ENCODE measurements at places on chromosomes 6 and 20. TPM values are rescaled to one million over a fixed set of nuclear protein-coding genes. Genes with fewer than 3 reads are reported as not detected.

GRCh38 chr6:113860181-113860955, 3.2 kb downstream of the MARCKS start:
- DNase-seq, result no peak

DNA sequence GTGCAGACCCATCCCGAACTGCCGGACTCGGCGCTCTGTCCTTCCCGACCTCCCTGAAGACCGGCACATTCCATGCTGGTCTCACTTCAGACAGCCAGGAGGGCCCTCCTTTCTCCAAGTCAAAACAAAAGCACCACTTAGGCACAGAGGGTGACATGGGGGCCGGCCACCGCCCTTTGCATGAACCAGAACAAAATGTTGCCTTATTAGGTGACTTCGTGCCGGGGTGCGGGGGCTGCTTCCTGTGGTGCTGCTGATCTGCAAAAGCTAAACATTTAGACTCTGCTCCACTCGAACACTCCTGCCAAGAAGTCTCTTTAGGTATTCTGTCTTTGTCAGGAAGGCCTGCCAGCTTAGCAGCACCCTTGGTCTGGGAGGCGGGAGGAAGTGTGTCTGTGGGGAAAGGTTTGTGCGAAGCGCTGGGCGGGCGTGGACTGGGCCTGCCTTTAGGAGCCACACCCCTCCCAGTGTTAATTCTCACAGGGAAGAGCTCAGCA, 133.8 kb downstream of the SMOC2 start:
- no peaks in the 10 kb centered on the region for H3K36me3 ChIP-seq
- no peaks in the 10 kb centered on the region for H3K27me3 ChIP-seq
- H3K27ac ChIP-seq, result no peak overlapping the region
- H3K4me3 ChIP-seq, result no peak overlapping the region

GRCh38 chr20:31605031-31605901, at the start of gene ID1:
Gene ID1, plus strand, starts transcription at chr20:31605289. Its CDS starts 99 bp downstream, at chr20:31605388.
- peaks cover 25% of the 10 kb centered on the region for H3K27me3 ChIP-seq
- no peaks in the 10 kb centered on the region for H3K36me3 ChIP-seq
- H3K4me1 ChIP-seq, result peaks cover 65% of the 10 kb centered on the region
- peak; percentile 90 for DNase-seq
- H3K27ac ChIP-seq, result peak within 1 kb of the TSS; percentile 26

DNA sequence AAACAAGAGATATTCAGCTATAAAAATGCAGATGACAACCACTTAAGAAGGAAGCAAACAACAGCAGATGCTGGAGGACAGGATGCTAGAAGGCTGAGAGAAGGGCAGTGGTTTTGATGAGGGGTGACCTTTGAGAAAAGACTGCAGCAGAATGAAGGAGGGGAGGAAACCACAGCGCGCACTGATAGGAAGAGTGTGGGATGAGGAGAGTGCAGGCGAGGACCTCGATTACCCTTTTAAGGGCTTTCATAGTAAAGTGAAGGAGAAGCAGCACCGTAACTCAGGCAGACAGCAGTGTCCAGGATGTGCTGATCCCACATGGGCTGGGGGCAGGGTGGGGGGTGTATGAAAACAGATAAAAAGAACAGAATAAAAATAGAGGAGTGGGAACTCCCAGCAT, 19.2 kb downstream of the ZBTB2 start:
- H3K36me3 ChIP-seq, result peaks cover 31% of the 10 kb centered on the region
- DNase-seq, result no peak
- H3K27ac ChIP-seq, result peak overlapping the region; percentile 70
- H3K4me3 ChIP-seq, result no peak overlapping the region
- H3K4me1 ChIP-seq, result peaks cover 7% of the 10 kb centered on the region

DNA sequence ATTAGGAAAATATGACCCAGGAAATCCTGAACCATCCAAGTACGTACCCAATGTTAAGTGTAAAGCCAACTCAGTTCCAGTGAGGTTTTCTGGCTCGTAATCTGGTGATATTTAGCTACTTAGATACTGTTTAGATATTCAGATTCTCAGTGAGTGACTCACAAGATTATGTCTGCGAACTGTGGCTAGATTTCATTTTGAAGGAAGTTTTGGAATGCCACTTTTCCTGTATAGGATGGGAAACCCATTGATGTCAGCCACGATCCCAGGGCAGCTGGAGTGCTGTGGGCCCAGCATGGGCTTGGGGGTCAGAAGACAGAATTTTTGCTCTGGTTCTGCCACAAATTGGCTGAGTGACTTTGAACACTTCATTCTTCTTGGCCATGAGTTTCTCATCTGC, 76.3 kb downstream of the TMEM170B start:
- no peak overlapping the region for H3K4me3 ChIP-seq
- no peaks in the 10 kb centered on the region for H3K4me1 ChIP-seq
- no peak for DNase-seq
- H3K27me3 ChIP-seq, result no peaks in the 10 kb centered on the region
- no peaks in the 10 kb centered on the region for H3K36me3 ChIP-seq
- H3K27ac ChIP-seq, result no peak overlapping the region

- no peak overlapping the region for H3K27ac ChIP-seq
- no peak for DNase-seq
- H3K4me1 ChIP-seq, result peaks cover 33% of the 10 kb centered on the region
- no peaks in the 10 kb centered on the region for H3K36me3 ChIP-seq
- H3K27me3 ChIP-seq, result no peaks in the 10 kb centered on the region
- no peak overlapping the region for H3K4me3 ChIP-seq
Observed at GRCh38 chr20:33441142-33441955, 2.2 kb downstream of the SNTA1 start.

CRIP3 gene
- 11.0 TPM for polyA plus RNA-seq

GRCh38 chr6:135464634-135465033, 32.9 kb downstream of the AHI1 start:
- H3K4me3 ChIP-seq, result no peak overlapping the region
- H3K27me3 ChIP-seq, result no peaks in the 10 kb centered on the region
- peaks cover 11% of the 10 kb centered on the region for H3K36me3 ChIP-seq
- no peak overlapping the region for H3K27ac ChIP-seq
- H3K4me1 ChIP-seq, result no peaks in the 10 kb centered on the region

GRCh38 chr6:39053854-39054576, 5.4 kb downstream of the GLP1R start:
- no peaks in the 10 kb centered on the region for H3K36me3 ChIP-seq
- no peak overlapping the region for H3K4me3 ChIP-seq
- no peak for DNase-seq

DNA sequence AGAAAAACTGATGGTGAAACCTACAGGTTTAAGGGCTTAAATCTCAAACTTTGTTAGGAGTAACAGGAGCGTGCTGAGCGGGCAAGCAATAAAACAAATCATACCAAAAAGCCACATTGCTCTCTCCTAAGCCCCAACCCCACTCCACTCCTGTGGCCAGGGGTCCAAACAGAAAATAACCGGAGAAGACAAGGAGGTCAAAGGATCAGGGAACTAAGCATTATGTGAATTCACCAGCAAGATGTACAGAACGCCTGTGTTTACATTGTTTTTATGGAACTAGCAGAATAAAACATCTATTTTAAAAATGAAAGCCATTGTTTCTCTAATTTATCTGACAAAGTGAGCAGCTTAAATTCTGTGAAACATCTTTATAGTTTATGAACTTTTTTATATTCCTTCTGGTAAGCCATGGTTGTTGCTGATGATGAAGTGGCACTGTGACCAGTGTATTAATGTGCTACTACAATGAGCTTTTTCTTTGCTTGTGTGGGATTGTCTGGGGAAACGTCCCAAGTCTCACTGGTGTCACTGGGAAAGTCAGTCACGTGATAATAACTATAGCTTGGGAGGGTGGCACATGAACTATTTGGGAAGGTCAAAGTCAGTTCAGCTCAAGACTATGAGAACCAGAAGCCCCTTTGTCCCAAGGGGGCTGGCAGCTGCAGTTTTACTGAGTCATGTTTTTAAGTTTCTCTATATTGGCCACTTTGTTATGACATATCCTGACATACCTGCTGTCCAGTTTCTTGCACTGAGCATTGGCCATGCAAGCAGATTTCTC, 9.8 kb downstream of the FAM210B start:
- no peak overlapping the region for H3K4me3 ChIP-seq
- H3K27me3 ChIP-seq, result no peaks in the 10 kb centered on the region
- no peak for DNase-seq
- H3K36me3 ChIP-seq, result peaks cover 38% of the 10 kb centered on the region
- no peaks in the 10 kb centered on the region for H3K4me1 ChIP-seq

HLA-DQB1 gene
- 458 TPM for polyA plus RNA-seq

GRCh38 chr6:40387127-40387870, 199.9 kb downstream of the LRFN2 start:
- DNase-seq, result no peak
- no peak overlapping the region for H3K27ac ChIP-seq
- H3K36me3 ChIP-seq, result no peaks in the 10 kb centered on the region
- H3K27me3 ChIP-seq, result peaks cover 4% of the 10 kb centered on the region

DNA sequence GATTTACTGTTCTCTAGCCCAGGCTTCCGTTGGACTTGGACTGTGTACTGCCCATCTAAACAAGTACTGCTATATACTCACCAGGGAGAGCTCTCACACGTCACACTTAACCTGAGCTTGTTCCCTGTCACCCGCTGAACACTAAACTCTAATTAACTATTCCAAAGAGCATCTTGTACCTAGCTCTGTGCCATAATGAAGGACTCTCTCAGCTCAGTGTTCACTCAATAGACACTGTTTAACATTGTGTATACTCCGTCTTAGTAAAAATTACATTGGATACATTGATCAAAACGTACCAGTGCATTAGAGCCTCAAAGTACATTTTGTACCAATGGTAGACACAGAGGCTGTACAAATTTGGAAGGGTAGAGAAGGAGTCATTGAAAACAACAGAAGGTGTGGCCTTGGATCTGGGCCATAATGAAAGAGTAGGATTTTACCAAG, 55.4 kb upstream of the EPHA7 start:
- DNase-seq, result no peak
- no peaks in the 10 kb centered on the region for H3K36me3 ChIP-seq
- no peak overlapping the region for H3K27ac ChIP-seq
- H3K4me3 ChIP-seq, result no peak overlapping the region
- no peaks in the 10 kb centered on the region for H3K4me1 ChIP-seq

DNA sequence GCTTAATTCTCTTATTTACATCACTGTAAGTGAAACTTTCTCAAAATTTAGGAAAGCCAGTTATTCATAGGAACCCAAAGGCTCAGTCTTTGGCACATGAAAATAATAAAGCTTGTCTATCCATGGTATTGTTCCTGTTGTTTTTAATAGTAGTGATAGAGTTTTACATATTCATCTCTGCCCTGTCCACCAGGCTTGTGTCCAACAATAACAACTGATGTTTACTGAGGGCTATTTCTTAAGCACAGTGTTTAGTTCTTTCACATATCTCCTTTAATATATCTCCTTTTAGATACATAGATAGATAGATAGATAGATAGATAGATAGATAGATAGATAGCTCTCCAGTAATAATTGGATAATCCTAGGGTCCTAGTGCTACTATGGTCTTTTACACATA, 34.2 kb downstream of the FOXQ1 start:
- no peak overlapping the region for H3K27ac ChIP-seq
- H3K4me3 ChIP-seq, result no peak overlapping the region
- no peaks in the 10 kb centered on the region for H3K4me1 ChIP-seq
- no peak for DNase-seq
- no peaks in the 10 kb centered on the region for H3K27me3 ChIP-seq
- no peaks in the 10 kb centered on the region for H3K36me3 ChIP-seq

DNA sequence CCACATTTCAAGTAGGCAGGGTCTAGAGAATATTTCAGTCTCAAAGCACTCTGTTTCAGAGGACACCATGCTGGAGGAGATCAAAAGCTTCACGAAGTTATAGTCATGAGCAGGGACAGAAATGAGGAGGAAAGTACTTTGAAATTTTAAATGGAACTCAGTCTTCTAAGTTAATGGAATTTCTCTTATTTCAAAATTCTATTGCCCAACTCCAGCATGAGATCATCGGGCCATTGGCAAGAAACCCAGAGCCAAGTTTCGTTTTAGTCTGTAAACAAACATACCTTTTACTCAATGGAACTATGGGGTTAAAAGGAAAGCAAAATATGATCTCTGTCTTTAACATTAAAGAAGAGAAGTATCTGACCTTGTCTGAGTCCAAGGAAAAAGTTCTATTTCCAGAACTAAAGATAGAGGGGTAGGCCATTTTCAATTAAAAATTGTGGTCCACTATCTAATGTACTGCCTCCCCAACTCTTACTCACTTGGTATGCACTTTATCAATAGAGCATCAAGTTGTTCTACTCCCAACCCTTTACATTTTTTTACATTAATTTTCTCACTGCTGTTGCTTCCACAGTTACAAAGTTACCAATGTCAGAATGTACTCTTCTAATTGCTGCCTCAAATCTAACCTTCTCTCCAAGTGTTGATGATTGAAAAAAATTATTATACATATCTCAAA, 235.3 kb upstream of the NRSN1 start:
- no peak overlapping the region for H3K27ac ChIP-seq
- no peaks in the 10 kb centered on the region for H3K36me3 ChIP-seq
- H3K4me1 ChIP-seq, result no peaks in the 10 kb centered on the region
- H3K27me3 ChIP-seq, result no peaks in the 10 kb centered on the region
- no peak for DNase-seq

HLA-DQA1 gene
- 358 TPM for polyA plus RNA-seq

ERVFRD-1 gene
- polyA plus RNA-seq, result 0.02 TPM

MYBL2 gene
- polyA plus RNA-seq, result 2.4 TPM

DNA sequence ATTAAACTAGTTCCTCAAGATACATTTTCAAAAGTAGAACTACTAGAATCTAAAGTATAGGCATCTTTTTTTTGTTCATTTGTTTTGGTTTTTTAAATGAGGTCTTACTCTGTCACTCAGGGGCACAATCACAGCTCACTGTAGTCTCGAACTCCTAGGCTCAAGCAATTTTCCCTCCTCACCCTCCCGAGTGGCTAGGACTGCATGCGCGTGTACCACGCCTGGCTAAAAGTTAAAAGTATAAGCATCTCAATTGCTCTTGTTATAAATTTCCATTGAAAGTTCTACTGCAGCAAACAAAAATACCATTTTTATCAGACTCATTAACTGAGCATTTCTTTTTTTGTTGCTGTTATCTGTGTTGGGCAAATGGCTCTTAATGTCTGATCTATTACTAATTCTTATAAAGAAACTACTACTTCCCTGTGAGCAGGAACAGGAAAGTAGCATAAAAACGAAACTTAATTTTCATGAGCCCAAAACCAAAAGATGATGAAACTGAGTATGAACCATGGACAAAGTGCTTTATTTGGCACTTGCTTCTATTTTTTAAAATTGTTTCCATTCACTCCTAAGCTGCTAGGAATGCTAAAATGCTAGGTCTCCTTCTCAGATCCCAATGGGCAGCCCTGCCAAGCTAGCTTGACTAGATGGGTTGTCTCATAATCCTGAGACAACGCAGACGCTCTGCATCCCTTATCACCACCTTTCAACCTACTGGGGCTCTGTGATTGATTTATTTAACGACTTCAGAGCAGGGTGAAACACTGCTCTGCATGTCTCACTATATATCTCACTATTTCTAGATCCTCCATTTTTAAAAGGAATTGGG, 36.9 kb downstream of the TRPC4AP start:
- H3K27me3 ChIP-seq, result no peaks in the 10 kb centered on the region
- no peaks in the 10 kb centered on the region for H3K4me1 ChIP-seq
- no peak overlapping the region for H3K4me3 ChIP-seq
- no peak overlapping the region for H3K27ac ChIP-seq
